Pons (tissue), 1 donor: ENCODE measurements at places on chromosomes 6 and 20.

GRCh38 chr20:4962241-4962855 is 39.0 kb downstream of the SLC23A2 start:
- no peak for DNase-seq

DNA sequence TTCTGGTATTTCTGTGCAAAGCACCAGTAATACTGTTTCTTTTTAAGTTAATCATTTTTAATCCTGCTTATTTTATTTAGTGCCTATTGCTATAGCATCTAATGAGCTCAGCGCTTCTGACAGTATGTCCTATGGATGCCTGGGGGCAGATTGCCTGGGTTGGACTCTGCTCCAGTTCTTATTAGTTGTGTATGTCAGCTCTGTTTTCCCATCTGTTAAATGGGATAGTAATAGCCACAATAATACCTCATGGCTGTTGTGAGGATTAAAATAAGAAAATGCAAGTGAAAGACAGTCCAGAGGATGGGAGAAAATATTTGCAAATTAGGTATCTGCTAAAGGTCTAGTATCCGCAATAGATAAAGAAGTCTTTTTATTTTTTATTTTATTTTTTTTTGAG is 87.0 kb downstream of the UTRN start:
- no peak for DNase-seq

DNA sequence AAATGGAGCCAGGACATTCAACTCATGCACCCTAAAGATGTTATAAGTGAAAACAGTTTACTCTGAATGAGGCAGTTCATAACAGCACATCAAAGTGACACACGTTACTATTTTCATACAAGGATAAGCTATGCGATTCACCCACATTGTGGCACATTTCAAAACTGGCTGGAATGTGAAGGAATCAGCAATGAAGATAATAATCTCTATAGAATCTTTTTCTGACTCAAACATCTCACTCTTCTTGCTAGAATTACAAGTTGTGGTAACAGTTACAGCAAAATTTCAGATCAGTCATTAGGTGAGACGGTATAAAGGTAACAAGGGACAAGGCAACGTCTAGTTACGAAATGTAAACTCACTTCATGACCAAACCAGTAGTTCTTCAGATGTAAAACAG is 17.5 kb downstream of the TMEM244 start:
- DNase-seq = no peak

GRCh38 chr6:157528931-157529653 is 148.1 kb downstream of the ZDHHC14 start:
- DNase-seq = peak; percentile 61

DNA sequence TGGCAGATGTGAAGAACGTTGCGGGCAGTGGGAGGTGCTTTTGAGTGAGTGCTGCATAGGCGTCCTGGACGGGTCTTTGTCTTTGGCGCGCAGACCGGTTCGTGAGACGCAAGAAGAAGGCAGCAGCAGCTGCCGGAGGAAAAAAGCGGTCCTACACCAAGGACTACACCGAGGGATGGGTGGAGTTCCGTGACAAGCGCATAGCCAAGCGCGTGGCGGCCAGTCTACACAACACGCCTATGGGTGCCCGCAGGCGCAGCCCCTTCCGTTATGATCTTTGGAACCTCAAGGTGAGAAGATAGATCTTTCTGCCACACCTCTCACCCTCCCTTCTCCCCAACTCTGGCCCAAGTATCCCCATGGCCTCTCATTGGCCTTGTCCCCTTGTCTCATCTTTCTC is 1.1 kb downstream of the ABT1 start:
- DNase-seq = no peak

- DNase-seq = no peak
These were observed 300.1 kb downstream of the ADGB start for GRCh38 chr6:146898888-146899227.

- DNase-seq = no peak
These were observed 104.4 kb downstream of the NCR2 start for GRCh38 chr6:41439524-41440418.

- no peak for DNase-seq
These were observed 42.8 kb downstream of the MRPL14 start for GRCh38 chr6:44084231-44085014.

- no peak for DNase-seq
These were observed 24.3 kb upstream of the HDGFL1 start for GRCh38 chr6:22545051-22545450.

DNA sequence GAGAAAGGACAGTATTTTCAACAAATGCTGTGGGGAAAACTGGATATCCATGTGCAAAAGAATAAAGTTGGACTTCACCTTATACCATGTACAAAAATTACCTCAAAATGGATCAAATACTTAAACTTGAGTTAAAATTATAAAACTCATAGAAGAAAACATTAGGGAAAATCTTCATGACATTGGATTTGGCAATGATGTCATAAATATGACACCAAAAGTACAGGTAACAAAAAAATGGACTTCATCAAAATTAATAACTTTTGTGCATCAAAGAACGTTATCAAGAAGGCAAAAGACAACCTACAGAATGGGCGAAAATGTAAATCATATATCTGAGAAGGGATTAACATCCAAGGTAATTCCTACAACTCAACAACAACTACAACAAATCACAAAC is 355.3 kb upstream of the SOX4 start:
- DNase-seq = no peak

GRCh38 chr6:95517568-95517967 is 59.8 kb upstream of the MANEA start:
- DNase-seq = no peak

DNA sequence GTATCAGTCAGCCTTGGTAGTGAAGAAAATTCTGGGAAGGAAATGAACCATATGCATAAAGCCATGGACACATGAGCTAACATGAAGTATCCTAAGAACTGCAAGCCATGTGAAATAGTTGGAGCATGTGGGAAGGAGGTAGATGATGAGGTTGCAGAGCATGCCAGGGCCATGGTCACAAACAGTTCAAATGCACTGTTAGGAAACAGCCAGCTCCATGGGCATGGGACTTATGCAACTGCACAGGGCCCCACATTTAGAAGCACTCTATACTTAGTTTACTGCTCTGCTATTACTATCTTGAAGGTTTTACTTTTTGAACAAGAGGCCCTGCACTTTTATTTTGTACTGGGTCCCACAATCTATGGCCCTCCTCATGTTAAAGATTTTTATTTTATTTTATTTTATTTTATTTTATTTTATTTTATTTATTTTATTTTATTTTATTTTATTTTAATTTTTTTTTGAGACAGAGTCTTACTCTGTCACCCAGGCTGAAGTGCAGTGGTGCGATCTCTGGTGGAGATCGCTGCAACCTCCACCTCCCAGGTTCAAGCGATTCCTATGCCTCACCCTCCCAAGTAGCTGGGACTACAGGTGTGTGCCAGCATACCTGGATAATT is 169.1 kb downstream of the IBTK start:
- DNase-seq = no peak

- DNase-seq = no peak
These were observed 538.4 kb upstream of the NOX3 start for GRCh38 chr6:155994086-155994485.

DNA sequence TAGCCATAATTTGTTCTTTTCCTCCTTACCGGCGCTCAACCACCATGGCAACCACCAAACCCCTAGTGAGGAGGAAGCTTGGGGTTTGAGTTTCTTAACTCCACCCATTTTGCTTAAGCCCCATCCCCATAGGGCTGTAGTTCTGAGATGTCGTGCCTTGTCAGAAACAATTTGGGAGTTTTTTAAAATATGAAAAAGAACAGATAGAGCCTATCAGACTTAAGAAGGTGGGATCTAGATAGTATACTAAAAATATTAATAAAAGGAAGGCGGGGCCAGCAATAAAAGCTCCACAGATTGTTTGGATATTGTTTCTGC is 5.6 kb downstream of the BRD2 start:
- no peak for DNase-seq

DNA sequence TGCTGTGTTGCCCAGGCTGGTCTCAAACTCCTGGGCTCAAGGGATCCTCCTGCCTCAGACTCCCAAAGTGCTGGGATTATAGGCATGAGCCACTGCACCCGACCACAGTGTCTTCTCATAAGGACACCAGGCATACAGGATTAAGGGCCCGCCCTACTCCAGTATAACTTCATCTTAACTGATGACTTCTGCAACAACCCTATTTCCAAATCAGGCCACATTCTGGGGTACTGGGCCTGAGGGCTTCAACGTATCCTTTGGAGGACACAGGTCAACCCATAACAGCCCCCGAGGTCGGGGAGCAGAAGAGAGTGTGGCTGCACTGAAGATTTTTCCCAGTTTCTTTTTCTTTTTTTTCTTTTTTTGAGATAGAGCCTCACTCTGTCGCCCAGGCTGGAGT is 39.7 kb downstream of the SUN5 start:
- no peak for DNase-seq

DNA sequence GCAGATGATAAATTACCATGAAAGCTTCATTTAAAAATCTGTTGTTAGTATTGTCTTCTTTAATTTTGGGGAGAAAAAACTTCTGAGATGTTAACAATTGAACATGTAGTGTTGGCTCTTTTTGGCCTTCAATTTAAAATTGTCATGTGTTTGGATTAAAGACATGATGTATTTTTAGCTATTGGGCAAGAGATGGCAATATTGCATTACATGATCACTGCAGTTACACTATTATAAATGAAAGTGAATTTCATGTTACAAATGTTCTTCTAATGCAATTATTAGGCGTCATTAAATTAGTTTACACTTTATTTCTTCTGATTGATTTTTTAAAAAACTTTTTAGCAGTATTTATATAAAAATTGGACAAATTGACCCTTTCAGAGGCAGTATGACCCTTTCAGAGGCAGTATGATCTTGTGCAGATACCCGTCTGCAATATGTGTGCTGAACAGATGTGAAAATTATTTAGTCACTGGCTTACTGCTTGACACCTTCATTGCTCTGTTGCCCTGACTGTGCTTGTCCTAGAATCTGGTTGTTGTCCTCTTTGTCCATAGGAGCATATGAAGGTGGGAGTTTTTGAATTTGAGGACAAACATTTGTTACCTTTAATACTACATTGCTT is 25.8 kb downstream of the CDKAL1 start:
- DNase-seq = no peak

DNA sequence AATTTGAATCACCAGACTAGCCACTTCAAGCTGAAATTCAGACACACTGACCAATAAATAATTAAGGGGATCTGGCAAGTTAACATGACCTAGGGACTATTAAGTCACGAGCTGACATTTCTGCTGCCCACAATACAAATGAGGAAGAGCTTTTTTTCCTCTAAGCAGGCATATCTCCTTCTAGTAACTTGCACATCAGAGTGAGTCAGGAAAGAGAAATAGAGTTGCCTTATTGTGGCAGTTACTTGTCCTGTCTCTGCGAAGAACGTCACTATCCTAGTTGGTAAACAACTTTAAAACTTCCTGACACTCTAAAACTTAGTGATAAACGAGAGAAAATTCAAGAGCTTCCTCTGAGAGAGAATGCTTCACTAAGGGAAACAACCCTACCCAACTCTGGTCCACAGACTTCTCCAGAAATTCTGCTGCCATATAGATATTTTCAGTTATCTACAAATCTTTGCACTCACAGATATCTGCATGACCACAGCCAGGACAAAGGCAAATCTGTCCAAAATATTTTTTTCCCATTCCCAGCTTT is 4.2 kb downstream of the PLA2G7 start:
- DNase-seq = peak; percentile 59

- no peak for DNase-seq
These were observed 68.4 kb downstream of the ATG5 start for GRCh38 chr6:106257195-106257594.

DNA sequence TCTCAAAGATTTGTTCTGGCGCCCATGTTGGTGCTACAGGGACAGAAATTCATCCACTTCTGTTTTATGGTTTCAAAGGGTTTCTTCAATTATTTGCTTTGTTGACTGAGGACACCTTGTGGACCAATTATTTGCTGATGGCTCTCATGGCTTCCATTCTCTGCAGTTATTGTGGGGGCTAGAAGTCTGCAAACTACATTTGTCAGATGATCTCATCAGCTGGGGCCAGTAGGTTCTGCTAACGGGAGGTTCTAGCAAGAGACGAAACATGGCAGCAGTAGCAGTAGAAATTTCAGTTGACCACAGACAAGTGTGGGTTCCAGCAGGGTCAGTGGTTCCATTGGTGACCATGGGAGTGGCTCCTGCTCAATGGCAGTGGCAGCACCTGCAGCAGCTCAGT is 72.8 kb upstream of the BLCAP start:
- DNase-seq = no peak

DNA sequence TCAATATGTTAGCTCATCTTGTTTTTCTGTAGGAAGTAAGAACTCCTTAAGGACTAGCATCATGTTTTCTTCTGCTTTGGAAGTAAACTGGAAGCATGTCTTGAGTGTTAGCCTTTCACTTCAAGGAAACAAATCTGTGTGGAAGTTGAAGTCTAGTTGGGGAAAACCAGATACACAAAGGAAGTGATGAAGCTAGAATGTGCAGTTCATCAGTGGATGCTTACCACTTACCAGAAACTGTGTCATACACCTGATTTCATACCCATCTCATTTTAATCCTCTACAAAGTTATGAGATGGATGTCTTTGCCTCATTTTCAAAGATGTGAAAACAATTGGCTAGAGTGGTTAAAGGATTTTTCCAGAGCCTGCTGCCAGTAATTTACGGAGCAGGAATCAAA is 75.8 kb downstream of the TMEM170B start:
- DNase-seq = no peak

DNA sequence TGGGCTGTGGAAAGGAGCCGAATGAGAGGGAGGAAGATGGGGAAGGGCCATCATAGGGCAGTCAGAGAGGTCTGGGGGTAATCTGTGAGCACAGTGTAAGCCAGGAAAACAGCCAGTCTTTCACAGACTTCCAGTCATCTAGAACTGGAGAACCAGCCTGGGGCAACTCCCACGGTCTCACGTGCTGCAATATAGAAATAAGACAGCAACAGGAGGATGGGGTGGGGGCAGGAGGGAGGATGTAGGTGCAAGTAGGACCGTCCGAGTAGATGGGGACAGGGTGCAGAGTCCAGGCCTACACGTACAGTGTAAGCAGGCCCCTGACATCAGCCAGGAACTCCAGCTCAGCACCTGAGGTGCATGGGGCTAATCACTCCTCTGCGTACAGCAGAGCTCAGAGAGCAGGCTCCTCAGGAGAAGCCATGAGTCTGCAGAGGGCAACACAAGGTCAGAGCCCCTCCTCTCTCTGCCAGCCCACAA is 58.2 kb upstream of the TNFAIP3 start:
- no peak for DNase-seq

- no peak for DNase-seq
These were observed 10.7 kb downstream of the SDC4 start for GRCh38 chr20:45337367-45338120.

- DNase-seq = no peak
These were observed 11.7 kb downstream of the RAB22A start for GRCh38 chr20:58321205-58321604.

GRCh38 chr6:95780037-95780436 is 202.7 kb downstream of the MANEA start:
- no peak for DNase-seq

GRCh38 chr6:132411296-132411695 is 10.0 kb upstream of the MOXD1 start:
- no peak for DNase-seq
